Esophagus squamous epithelium (tissue), 5 donors: ENCODE measurements at places on chromosomes 1 and 21.

DNA sequence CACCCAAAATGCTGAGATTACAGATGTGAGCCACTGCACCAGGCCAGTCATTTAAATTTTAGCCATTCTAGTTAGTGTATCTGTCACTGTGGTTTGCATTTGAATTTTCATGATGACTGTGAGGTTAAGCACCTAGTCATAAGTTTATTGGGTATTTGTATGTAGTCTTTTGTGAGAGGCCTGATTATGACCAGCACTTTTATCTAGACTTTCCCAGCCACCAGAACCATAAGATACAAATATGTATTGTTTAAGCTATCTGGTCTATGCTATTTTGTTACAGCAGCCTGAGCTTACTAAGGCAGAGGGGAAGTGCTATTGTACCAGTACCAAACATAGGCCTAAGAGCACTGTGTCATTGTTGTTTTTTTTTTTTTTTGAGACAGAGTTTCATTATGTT, 19.9 kb upstream of the DNAJC6 start:
- no peak for DNase-seq

DNA sequence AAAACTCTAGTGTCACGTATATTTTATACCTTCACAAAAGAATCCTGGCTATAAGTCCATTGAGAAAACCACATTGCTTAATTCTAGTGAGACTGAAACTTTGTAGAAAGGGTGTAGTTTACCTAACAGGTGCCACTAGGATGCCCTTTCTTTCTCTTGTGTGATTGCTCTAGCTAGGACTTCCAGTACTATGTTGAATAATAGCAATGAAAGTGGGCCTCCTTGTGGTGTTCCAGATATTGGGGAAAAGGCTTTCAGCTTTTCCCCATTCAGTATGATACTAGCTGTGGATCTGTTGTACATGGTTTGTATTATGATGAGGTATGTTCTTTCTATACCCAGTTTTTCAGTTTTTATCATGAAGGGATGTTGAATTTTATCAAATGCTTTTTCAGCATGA, 39.7 kb upstream of the CHODL start:
- no peak for DNase-seq

DNA sequence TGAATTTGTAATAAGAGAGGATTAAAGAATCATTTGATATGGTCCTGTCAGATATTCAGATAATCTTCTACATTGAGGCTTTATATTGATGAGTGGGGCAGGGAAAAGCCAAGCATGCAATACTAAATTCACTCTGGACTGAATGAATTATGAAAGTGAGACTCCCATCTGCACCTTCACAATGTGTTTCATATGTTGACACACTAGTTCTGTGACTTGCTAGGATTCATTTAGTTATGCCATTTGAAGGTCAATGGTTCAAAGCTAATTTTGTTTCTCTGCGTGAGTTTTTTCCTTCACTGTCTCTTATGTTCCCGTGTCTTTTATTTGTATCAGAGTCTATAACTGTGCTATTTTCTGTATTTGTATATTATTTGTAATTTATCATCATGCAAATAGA, 1332.5 kb downstream of the KCNT2 start:
- DNase-seq = no peak

DNA sequence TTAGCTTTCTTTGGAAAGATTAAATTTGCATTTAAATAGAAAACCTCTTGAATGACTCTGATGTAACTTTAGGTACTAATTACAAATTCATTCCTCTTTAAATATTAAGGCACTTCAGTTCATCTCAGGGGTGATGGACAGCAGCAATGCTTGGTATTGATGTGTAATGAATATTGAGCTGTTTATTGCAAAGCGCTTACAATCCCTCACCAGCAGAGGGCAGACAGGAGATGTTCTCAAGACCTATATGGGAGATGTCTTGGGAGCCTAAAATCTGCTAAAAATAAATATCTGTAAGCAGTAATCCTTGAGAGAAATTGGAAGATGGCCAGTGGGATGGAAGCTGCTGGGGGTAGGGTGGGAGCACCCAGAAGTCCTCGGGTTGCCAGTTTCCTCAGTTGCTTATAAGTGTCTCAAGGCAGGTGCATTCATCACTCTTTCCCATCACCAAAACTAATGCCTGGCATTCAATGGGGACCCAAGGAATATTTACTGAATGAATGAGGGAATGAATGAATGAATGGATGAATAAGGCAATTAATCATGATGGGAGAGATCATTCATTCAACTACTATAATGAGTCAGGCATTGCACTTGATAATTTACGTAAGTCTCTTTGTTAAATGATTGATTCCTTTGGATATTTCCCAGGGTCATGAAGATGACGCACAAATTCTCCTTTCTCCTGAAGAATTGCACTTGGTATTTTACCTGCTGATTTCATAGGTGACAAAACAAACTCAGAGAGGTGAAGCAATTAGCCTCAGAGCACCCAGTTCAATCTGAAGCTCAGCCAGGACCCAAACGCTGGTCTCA, 2.3 kb downstream of the KLHDC8A start:
- no peak for DNase-seq

GRCh38 chr1:48793863-48794262, 17.2 kb upstream of the BEND5 start:
- no peak for DNase-seq

GRCh38 chr1:231190456-231190855, 28.6 kb downstream of the TRIM67 start:
- no peak for DNase-seq

DNA sequence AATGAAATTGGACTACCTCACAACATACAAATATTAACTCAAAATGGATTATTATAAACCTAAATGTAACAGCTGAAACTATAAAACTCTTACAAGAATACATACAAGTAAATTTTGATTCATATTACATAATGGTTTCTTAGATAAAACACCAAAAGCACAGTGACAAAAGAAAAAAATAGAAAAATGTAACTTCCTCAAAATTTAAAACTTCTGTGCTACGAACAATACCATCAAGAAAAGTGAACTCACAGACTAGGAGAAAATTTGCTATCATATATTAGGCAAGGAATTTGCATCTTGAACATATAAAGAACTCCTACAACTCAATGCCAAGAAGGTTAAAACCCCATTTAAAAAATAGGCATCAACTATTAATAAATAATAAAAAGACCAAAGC, 31.2 kb downstream of the ANGPTL3 start:
- DNase-seq = no peak

- no peak for DNase-seq
Observed at GRCh38 chr1:114627107-114627506, 42.7 kb downstream of the DENND2C start.

- no peak for DNase-seq
Observed at GRCh38 chr21:14533499-14534428, 12.4 kb downstream of the SAMSN1 start.

DNA sequence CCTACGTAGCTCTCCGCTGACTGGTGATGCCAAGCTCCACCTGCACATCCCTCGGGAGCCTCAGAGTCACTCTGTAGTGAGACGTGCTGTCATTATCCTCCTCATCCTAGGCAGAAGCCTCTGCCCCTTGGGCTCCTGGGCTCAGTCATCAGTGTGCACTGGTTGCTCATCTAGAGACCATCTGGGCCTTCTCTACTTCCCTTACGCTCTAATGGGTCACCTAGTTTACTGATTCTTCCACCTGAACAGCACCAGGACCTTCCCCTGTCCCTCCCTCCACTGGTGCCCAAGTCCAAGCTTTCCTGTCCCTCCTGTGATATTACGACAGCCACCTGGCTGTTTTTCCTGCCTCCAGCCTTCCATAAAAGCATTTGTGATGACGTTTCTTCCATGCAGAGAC, 136.1 kb upstream of the ERRFI1 start:
- DNase-seq = no peak

GRCh38 chr21:45341261-45341660, 53.6 kb upstream of the POFUT2 start:
- DNase-seq = no peak

GRCh38 chr1:192610112-192610889, 25.6 kb upstream of the RGS13 start:
- no peak for DNase-seq

DNA sequence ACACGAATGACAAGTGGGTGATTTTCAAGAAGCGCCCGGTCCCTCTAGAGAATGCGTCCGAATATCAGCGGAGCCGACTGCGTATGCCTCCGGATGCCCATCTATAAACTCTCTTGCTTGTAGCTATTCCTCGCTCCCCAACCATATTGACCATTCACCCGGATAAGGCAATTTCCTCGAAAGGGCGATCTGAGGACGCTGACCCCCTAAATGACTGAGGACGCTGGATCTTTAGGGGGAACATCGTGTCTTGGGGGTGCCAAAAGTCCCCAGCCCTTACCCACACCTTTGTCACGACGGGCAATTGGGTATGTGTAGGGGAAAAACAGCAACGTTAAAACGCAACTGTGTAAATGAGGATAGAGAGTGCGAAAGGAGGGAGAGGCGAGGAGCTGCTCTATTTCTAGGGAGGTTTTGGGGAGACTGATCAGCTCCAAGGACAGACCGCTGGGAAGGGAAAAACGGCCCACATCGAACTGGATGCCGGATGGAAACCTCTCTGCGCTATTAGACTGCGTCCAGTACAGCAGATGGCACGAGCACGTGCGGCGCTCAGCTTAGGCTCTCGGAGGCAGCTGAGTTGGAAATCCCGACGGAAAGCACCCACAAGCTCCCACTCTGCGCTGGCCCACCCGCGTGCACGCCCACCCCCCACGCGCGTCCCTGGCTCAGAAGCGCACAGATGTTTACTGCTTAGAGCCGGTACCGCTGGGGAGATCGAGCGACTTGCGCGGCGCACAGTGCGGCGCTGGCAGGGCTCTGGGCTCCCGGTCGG, 2.9 kb upstream of the PRRX1 start:
- DNase-seq = no peak

- no peak for DNase-seq
Observed at GRCh38 chr1:235720544-235720943, 71.0 kb upstream of the GNG4 start.

- DNase-seq = no peak
Observed at GRCh38 chr1:54009406-54009805, 8.6 kb downstream of the LDLRAD1 start.

DNA sequence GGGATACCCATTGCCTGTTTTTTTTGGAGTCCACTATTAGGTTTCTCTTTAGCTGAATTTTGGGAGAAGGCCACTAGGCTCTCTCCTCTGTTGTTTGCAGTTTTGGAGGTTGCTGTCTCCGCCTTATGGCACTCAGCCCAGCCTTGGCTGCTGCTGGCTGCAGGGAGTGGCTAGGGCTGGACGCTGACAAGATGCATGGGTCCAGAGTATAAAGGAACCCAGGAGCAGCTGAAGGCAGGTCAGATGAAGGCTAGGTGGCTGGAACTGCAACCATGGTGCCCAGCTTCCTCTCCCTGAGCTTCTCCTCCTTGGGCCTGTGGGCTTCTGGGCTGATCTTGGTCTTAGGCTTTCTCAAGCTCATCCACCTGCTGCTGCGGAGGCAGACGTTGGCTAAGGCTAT, at the start of gene CYP4B1:
Gene CYP4B1 (plus strand): TSS at position 237 of the 400 bp plus-strand sequence. CDS start 36 bp downstream, at position 273.
- no peak for DNase-seq

DNA sequence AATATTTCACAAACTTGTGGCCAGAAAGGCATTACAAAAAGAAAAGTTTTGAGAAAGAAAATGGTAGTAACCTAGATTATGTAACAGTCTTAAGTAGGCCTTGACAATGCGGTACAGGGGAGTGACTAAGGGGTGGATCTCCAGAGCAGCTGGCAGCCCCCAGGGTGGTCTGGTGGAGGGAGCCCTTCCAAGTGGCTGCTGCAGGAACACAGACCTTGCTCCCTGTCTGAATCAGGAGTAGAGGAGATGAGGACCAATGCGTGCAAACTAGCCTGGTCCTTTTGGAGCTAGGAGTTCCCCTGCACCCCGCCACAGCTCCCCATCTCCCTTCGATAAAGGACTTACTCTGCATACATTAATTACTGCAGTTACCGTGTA, 189.0 kb downstream of the NFIA start:
- DNase-seq = no peak

DNA sequence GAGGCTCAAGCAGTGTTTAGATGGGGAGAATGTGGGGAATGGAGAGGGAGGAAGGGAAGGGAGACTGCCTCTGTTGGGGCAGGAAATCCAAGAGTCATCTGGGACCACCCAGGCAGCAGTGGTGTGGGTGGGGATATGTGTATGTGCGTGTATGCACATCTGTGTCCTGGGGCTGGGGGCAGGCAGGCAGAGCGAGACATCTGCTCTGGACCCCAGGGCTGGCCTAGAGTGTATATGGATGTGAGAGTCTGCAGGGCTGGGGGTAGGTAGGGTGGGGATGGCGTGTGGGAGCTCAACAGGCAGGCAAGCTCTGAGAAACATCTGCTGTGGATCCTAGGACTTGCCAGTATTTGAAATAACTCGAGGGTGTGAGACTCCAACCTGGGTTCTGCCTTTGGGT, 3.5 kb downstream of the PTCH2 start:
- DNase-seq = no peak

- DNase-seq = no peak
Observed at GRCh38 chr1:21234779-21235178, 55.5 kb downstream of the ECE1 start.

GRCh38 chr1:183079712-183080388, 56.6 kb downstream of the LAMC1 start:
- no peak for DNase-seq

- DNase-seq = no peak
Observed at GRCh38 chr1:26020941-26021646, 481 bp upstream of the EXTL1 start.

DNA sequence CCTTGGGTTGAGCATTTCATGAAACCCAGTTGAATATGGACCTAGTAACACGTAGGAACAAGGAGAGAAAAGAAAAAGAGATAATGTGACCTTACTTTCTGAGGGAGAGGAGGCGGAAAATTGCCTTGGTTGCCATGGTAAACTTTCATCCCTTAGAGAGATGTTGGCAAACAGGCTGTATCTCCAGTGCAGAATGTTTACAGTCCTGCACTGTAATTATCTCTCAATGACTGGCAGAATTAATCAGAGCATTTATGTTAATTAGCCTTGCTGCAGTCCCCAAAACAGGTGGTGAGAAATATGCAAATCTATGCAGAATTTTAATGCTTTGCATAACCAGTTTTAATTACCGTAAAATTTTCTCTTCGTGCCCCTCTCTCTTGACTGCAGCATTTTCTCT, 147.3 kb downstream of the CD247 start:
- no peak for DNase-seq

DNA sequence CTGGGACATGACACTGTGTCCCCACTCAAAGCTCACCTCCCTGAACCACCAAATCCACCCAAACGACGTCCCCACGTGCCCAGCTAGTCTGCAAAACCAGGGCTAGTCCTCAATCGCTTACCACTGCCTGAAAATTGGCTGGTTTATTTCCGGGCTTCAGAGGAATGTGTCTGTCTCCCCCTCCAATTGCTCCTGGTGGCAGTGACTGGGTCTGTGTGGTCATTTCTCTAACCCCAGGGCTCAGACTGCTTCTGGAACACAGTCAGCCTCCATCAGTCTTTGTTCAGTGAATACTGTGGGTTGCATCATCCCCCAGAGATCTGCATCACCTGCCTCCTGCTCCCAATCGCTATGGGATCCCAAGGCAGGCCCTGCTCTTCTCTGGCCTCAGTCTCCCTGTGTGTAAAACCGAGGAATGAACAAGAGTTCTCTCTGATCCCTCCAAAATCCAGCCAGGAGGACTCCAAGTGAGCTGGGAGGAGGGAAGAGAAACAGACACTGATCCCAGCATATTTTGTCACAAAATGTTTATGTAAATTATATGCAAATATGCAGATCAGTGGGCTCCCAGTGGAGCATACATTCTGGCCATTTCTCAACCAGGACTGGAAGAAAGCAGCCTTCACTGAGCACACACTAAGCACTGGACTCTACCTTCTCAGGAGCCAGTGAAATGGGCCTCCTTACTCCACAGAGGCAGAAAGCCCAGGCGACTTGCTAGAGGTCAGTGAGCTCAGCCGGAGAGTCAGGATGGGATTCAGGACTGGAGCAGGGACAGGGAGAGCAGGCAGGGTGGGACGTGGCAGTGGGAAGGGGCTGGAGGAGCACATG, 20.9 kb downstream of the SDC3 start:
- DNase-seq = no peak
